GM12891 (cell line): ENCODE measurements at places on chromosomes 7 and 10.

DNA sequence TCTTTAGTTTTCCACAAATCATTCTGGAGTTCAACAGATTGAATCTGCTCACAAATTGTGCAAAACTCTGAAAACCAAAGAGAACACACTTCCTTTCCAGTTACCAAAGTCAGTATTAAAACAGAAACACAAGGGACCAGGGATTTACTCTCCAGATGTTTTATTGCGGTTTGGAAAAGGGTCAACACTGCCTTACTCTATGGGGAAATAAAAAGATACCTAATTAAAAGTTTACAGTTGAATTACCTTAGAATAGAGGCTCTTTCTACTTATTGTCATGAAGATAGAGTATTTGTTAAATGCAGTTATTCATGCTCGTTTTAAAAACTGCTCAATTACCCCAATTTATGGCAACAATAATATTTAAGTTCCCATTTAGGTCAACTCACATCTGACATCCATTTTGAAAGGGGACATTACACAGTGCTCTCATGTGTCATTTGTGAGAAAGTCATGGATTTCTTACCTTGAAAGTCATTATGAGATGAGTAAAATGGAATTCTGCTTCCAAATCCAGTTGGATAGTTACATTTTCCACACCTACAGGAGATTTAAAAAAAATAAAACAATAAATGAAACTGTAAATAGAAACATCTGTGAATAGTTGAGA, 8.4 kb downstream of the LAMB1 start:
- DNase-seq, result no peak

DNA sequence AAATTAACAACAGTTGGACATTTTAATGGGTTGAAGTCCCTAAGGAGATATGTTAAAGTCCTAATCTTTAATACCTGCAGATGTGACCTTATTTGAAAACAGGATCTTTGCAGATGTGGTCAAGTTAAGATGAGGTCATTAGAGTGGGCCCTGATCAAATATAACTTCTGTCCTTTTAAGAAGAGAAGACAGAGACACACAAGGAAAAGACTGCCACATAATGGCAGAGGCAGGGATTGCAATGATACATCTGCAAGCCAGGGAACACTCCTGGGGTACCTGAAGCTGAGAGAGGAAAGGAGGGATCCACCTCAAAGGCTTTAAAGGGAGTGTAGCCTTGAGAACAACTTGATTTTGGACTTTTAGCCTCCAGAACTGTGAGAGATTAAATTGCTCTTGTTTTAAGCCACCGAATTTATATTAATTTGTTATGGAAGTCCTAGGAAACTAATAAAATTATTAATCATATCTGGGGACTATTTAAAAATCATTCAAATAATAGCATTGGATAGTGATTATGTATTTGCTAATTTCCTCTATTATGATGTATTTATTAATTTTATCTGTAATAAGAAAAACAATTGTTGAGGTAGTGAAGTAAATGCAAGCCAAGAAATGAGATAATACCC, 700.0 kb upstream of the PCDH15 start:
- DNase-seq, result no peak

- no peak for DNase-seq
Measured at GRCh38 chr7:40220421-40220911, 85.7 kb downstream of the SUGCT start.

GRCh38 chr7:156004265-156005201, 192.3 kb upstream of the SHH start:
- no peak for DNase-seq

- DNase-seq, result no peak
Measured at GRCh38 chr7:75740846-75741497, 2.2 kb upstream of the HIP1 start.

DNA sequence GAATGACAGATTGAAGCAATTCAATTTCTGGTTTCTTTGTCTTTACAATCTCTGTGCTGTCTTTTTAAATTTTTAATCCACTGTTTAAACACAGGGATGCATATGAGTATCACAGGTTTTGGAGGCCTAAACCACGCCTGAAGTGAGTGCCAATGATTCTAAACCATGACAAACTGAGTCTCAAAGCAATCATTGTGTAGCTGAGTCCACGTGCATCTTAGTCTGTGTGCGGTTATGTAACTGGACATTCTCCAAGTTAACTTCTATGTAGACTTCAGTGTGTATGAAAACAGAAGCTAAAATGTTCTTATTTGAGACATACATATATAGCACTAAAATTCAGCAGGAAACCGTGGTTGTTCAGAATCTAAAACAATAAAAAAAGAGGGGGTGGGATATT, 79.3 kb upstream of the ST8SIA6 start:
- DNase-seq, result no peak

DNA sequence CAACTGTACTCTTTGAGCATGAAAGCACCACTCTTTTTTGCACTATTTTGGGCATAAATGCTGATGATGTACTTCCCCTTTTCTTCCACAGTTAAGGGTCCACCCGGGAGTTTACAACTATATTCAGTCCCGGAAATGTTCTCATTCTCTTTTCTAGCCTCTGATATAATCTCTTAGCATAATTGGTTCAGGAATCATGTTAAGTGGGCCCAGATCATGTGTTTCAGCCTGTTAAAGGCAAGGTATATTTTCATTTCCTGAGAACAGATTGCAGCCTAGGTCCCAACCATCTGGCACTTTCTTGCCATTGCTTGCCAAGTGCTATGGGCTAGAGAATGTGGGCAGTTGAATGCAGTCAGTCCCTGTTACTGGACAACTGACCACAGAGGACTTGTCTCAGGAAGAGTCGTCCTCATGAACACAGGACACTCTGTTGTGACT, 111.4 kb upstream of the GLCCI1 start:
- no peak for DNase-seq

GRCh38 chr10:55287346-55287745, 486.3 kb upstream of the PCDH15 start:
- no peak for DNase-seq

GRCh38 chr7:142451296-142451695, 193.4 kb upstream of the PRSS58 start:
- no peak for DNase-seq

- DNase-seq, result no peak
Measured at GRCh38 chr10:123146013-123146893, 1.7 kb upstream of the HMX2 start.

DNA sequence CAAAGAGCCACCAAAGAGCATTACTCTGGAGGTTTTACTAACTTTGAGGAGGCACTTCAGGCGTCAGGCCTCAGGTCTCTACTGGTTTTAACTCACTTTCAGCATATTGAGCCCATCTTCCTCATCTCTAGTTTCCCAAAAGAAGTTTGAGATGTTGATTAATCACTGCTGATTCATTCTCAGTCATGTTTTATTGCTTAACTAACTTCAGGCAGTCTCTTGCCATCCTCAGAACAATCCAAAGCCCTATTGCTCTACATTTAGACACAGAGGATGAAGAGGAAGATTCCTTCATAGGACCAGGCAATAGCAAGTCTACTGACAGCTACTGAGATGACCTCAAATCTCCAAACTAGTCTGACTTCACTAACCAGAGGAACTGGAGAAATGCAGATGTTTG, 39.1 kb upstream of the BET1 start:
- DNase-seq, result no peak

DNA sequence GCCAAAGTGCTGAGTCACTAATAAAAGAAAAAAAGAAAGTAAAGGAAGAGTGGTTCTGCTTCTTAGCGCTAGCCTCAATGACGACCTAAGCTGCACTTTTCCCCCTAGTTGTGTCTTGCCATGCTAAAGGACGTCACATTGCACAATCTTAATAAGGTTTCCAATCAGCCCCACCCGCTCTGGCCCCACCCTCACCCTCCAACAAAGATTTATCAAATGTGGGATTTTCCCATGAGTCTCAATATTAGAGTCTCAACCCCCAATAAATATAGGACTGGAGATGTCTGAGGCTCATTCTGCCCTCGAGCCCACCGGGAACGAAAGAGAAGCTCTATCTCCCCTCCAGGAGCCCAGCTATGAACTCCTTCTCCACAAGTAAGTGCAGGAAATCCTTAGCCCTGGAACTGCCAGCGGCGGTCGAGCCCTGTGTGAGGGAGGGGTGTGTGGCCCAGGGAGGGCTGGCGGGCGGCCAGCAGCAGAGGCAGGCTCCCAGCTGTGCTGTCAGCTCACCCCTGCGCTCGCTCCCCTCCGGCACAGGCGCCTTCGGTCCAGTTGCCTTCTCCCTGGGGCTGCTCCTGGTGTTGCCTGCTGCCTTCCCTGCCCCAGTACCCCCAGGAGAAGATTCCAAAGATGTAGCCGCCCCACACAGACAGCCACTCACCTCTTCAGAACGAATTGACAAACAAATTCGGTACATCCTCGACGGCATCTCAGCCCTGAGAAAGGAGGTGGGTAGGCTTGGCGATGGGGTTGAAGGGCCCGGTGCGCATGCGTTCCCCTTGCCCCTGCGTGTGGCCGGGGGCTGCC, at the start of gene IL6:
IL6 (plus strand) TSS at position 294 of the 807 bp plus-strand sequence; CDS start at position 357, 63 bp downstream.
- no peak for DNase-seq

DNA sequence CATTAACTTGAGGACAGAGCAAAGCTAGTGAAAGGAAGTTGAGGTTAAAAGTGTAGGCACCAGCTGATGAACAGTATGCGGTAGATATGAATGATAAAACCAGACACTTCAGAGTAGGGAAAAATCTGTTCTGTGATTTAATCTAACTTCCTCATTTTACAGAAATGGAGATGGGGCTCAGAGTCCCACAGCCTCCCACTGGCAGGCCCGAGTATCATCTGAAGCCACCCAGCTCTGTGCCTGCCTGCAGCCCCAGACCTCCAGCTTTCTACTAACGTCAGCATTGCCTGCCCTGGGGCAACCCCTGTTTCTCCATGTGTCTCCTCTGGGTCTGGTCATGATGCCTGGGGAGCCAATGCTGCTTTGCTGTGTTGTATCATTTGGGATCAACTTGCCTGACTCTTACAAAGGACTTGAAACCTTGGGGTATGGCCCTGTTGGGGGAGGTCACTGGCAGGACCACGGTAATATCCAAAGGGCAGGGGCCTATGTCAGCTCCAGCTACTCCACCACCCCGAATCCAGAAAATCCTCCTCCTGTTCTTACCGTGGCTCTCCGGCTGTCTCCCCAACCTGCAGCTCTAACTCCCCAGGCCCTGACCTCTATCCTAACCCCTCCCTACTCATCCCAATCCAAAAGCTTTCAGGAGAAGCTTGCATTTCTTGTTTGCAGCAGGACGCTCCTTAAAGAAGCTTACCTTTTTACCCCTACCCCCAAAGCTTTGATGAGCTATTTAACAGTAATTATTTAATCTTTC, 56.2 kb upstream of the NPY start:
- DNase-seq, result no peak

GRCh38 chr10:133388973-133389818, 4.8 kb upstream of the MTG1 start:
- peak; percentile 75 for DNase-seq

- DNase-seq, result no peak
Measured at GRCh38 chr7:129257168-129257567, 32.3 kb downstream of the AHCYL2 start.

DNA sequence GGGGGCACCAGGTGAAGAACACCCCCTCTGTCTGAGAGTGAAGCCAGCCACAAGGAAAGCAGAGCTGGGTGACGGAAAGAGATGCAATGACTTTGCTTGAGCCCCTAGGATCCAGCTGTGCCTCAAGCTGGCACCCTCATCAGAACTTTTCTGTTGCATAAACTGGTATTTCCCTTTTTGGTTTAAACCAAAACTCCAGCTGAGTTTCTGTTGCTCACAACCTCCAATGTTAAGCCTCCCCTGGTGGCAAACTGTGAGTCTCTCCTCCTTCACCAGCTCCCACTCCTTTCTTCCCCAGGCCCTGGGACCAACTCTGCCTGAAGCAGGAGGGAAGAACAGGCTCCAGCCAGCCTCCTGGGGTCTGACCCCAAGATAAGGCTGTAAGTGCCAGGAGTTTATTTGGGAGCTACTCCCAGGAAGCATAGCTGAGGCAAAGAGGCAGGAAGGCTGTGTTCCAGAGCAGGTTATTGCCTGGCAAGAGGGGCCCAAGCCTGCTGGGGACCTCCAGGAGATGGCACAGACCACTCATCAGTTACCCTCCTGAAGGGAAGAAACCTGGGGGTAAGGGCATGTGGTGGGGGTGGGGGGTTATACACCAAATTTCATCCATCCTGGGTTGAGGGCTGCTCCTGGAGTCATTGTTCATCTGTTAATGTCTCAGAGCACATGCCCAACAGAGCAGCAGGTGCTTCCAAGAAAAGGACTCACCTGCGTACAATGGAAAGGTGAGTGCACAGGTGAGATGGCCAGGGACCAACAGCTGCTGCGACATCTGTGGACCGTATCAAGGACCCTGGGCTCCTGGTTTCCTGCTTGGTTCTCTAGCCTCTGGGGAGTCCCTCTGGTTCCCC, 73.3 kb upstream of the NANOS1 start:
- no peak for DNase-seq

GRCh38 chr10:111199587-111199986, 122.8 kb downstream of the ADRA2A start:
- DNase-seq, result no peak

- no peak for DNase-seq
Measured at GRCh38 chr7:63096141-63096540, 902.5 kb upstream of the ZNF722 start.

- DNase-seq, result no peak
Measured at GRCh38 chr7:44759246-44759645, 10.6 kb downstream of the ZMIZ2 start.

DNA sequence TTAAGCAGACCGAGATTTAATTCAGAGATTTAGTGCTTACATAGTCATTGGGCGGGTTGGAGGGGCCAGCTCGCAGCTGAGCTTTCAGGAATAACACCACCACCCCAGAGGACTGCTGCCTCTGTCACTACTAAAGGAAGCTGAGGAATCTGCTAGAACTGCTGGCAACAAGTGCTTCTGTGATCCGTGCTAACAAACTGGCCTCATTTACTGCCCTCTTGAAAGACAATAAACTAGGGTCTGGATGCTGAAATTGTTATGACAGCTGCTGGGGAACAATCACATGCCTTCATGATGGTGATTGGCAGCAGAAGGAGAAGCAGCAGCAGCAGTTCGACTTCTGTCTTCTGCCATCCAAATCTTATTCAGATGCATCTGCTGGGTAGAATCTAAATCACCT, 285.5 kb upstream of the TAC1 start:
- no peak for DNase-seq

DNA sequence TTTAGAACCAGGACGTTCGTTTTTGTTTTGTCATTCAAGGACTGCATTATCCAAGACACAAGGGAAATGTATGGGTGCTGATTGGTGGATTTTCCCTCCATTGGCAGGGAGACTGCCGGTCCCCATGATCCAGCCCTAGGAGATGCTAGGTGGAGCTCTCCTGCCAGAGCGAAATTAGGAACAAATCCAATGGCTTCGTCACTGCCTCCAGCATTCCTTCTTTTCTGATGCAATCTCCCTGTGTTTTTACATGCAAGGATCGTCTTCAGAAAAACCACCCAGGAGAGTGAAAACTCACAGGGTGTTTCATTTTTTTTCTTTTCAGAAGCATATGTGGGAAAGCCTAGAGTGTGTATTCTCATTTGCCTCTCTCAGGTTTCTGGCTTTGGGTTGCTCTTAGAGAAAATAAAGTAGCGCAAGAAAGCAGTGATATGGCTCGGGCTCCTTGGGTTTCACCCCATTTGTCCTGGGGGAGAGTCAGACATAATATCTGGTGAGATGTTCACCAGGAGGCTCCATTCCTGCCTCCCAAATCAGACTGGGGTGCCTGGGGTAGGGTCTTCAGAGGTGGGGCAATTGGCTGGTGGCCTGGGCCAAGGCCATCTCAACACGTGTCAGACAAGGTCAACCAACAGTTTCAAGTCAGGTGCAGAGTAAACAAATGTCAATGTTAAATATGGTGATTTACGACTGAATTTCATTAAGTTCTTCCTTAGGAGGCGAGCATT, 450.9 kb upstream of the MKI67 start:
- DNase-seq, result no peak

GRCh38 chr10:44105696-44106095, 279.2 kb downstream of the CXCL12 start:
- DNase-seq, result no peak

GRCh38 chr7:1607001-1607400, 37.2 kb upstream of the PSMG3 start:
- no peak for DNase-seq
